PC-9 (cell line): ENCODE measurements at places on chromosomes 4 and X. TPM values are rescaled to one million over a fixed set of nuclear protein-coding genes. Genes with fewer than 3 reads are reported as not detected.

CORIN gene
- not detected in 2 replicates for total RNA-seq

DMD gene
- 21.2 and 25.3 TPM in 2 replicates for total RNA-seq

SPANXB1 gene
- 24.3 and 31.4 TPM in 2 replicates for total RNA-seq

WWC2 gene
- 42.3 and 46.5 TPM in 2 replicates for total RNA-seq

TLR3 gene
- total RNA-seq: 7.7 and 10.3 TPM in 2 replicates

S100P gene
- total RNA-seq: 480 and 837 TPM in 2 replicates

MAMLD1 gene
- total RNA-seq: 1.5 and 2.5 TPM in 2 replicates

SLC6A14 gene
- total RNA-seq: 0.44 and 0.60 TPM in 2 replicates

SH2D1A gene
- not detected in 2 replicates for total RNA-seq

CFP gene
- 0.48 and 0.53 TPM in 2 replicates for total RNA-seq

DNAAF6 gene
- total RNA-seq: not detected in 2 replicates

NXT2 gene
- 12.1 and 20.0 TPM in 2 replicates for total RNA-seq

CFAP47 gene
- total RNA-seq: not detected in 2 replicates

PRDM8 gene
- total RNA-seq: 0.26 and 0.88 TPM in 2 replicates

COL4A6 gene
- total RNA-seq: 13.6 and 15.5 TPM in 2 replicates

CLDN22 gene
- total RNA-seq: not detected in 2 replicates

PDGFRA gene
- total RNA-seq: not detected in 2 replicates

MMAA gene
- 5.4 and 6.3 TPM in 2 replicates for total RNA-seq

MMGT1 gene
- 23.7 and 26.2 TPM in 2 replicates for total RNA-seq

SOX3 gene
- not detected in 2 replicates for total RNA-seq

GRIPAP1 gene
- total RNA-seq: 33.6 and 35.2 TPM in 2 replicates

CCNB3 gene
- 0.15 and 0.24 TPM in 2 replicates for total RNA-seq

SMR3B gene
- not detected in 2 replicates for total RNA-seq

VCX2 gene
- total RNA-seq: not detected in 2 replicates

MUC7 gene
- not detected in 2 replicates for total RNA-seq

IGFBP7 gene
- total RNA-seq: 127 and 151 TPM in 2 replicates

NAP1L2 gene
- total RNA-seq: not detected in 2 replicates

MAGEB1 gene
- total RNA-seq: not detected in 2 replicates

DUSP21 gene
- total RNA-seq: not detected in 2 replicates

ZNF630 gene
- 2.3 and 3.0 TPM in 2 replicates for total RNA-seq

SMIM20 gene
- total RNA-seq: 40.5 and 44.2 TPM in 2 replicates

OGT gene
- total RNA-seq: 123 and 159 TPM in 2 replicates

DOK7 gene
- total RNA-seq: 7.1 and 7.6 TPM in 2 replicates

GASK1B gene
- 2.8 and 4.1 TPM in 2 replicates for total RNA-seq
